ENCODE measurements at places on chromosomes 3 and 15.

- DNase-seq: no peak
These were observed 367.4 kb upstream of the WNT5A start for GRCh38 chr3:55854494-55854893.

DNA sequence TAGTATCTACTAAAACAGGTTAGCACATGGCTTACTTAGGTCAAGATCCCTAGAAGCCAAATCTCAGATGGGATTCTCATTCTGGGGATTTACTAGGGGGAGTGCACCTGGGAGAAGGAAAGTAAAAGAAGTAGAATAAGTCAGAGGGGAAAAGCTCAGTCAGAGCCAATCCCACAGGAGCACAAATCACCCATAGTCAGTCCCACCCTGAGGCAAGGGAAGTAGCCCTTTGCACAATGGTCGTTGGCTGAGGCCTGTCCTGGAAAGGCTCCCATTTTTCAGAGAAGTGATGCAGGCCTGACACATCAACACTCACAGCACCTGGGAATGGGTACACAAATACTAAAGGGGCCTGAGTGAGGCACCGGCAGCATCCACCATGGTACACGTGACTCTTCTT, 39.8 kb downstream of the SST start:
- no peak for DNase-seq

DNA sequence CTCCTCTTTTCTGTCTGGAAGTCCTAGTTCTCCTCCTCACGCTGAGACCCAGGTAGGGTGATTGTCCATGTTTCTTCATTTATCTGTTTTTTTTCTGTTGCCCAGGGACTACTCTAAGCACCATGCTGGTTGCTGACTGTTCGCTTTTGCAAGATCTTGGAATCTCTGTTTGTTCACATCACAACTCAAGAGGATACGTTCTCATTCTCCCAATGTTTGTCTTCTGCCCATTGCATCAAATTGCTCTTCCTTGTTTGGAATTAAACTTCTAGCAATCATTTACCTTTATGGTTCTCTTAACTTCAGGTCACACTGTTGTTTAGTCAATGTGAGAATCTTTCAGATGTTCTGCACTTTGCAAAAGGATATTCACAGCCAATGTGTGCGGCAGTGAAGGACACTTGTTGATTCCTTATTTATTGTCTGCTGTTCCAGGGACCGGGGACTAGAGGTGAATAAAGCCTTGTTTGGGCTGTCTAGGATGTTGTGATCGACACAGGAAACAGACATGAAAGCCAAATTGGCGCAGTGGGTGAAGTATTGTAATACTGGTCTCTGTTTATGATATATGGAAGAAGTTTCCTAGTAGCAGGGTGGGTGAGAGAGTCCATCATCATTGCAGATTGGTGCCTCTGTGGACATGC, 24.5 kb downstream of the LPP start:
- no peak for DNase-seq

GRCh38 chr3:73939985-73940384, 315.2 kb upstream of the PDZRN3 start:
- no peak for DNase-seq

DNA sequence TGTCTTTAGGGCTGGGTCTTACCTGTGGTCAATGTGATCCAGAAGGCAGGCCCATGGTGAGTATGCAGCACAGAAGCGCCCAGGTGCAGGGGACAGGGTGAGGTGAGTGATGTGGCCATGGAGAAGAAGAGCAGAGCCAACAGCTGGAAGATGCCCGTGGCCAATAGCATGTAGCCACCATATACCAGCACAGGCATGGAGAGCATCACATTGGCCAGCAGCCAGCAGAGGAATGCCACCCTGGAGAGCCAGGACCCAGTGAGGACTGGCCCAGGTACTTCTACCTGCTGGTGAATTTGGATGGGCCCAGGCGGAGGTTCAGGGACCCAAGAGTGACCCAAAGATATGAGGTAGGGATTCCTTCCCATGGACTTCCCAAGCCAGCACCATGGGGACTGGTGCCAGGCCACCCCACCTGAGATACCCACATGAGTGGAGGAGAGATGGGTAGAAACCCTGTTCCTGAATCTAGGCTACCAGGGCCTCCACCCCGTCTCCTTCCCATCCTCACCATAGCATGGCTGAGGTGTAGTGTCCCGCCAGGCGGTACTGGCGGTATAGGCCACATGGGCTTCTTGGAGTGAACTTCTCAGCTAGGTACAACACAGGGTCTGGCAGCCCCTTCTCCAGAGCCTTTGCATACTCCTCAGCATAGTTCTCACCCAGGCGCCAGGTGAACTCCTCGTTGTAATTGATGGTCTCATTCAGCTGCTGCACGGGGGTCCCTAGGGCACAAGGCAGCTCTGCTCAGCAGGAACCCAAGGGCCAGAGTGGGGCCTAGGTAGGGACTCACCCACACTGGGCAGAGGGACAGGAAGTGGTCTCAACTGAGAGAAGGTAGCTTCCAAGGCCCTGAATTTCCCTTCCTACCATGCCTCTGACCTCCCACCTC, 6.2 kb downstream of the DUOXA2 start:
- DNase-seq: no peak

- peak; percentile 93 for DNase-seq
These were observed 710 bp downstream of the TJP1 start for GRCh38 chr15:29821416-29822099.

GRCh38 chr3:65033576-65033975, 345.8 kb upstream of the ADAMTS9 start:
- no peak for DNase-seq

DNA sequence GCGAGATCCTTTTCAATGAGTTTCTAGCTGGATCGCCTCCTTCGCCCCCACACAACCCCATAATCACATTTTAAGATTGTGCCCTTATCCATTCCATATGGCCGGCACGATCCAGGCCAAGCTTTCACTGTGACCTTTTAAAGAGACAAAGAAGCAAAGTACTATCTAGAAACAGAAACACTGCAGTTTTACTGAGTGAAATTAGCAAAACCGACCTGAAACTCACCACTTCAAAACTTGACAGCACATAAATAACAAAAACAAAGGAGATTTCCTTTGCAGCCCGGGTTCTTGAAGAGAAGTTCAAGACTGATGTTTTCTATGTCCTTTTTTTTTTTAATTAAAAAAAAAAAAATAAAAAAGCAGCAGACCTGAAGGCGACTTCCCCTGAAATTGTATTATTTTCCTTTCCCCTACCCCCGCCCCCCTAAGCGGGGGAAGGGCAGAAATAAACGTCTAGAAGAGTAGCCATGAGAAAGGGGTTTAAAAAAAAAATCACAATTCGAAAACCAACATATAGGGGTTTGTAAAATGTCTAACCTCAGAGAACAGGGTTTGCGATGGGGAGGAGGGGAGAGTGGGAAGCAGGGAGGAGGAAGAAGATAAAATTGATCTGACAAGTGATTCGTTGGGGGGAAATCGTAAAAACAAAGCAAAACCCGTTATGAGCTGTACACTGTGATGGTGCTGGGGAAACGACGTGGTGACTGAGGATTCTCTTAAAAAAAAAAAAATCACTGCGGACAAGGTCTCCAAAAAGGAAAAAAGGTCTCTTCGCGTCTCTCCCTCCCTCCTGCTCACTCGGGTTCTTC, 1.5 kb downstream of the SATB1 start:
- peak; percentile 53 for DNase-seq

GRCh38 chr15:73844356-73844755, 29.0 kb upstream of the TBC1D21 start:
- no peak for DNase-seq

GRCh38 chr3:192408007-192408646, 319.2 kb downstream of the FGF12 start:
- peak; percentile 25 for DNase-seq

DNA sequence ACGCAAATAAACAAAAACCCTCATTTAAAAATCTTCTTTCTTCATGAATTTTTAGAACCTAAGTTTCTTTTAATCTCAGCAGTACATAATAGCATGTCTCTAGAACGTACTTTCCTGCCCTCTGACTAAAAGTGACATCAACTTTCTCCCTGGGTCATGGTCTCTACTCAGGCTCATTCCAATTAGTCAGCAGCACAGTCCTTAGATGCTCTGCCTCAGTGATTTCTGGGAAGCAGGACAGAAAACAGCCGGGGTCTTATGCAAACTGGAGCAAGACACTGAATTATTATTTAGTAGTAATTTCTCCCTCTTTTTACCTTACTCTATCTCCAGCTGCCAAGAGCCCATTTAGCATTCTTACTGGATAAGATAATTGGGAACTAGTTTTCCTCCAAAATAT, 365.2 kb downstream of the TUSC7 start:
- DNase-seq: no peak

DNA sequence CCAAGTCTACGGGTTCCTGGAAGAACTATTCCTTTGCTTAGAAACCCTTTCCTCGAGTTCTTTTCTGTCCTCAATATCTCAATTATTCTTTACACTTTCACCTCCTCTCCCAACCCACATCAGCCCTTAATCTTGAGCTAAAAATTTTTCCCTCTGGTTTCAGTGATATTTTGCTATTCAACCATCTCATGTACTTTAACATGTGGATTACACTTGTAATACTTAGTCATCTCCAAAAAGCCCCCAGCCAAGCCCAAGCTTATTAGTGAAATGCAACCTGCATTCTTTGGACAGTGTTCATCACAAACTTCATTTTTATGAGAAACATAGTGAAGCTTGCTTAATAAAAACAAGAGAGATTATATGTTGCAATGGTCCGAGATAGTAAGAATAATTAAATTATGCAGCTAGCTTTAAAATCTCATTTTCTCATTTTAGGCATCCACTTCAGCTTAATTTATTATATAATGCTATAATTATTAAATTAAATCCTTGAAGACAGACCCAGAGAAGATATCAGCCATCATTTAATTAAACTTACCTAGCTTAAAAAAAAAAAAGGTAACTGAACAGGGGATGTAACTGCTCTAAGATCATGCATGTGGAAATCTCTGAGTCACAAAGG, 534.5 kb upstream of the TBL1XR1 start:
- DNase-seq: no peak

DNA sequence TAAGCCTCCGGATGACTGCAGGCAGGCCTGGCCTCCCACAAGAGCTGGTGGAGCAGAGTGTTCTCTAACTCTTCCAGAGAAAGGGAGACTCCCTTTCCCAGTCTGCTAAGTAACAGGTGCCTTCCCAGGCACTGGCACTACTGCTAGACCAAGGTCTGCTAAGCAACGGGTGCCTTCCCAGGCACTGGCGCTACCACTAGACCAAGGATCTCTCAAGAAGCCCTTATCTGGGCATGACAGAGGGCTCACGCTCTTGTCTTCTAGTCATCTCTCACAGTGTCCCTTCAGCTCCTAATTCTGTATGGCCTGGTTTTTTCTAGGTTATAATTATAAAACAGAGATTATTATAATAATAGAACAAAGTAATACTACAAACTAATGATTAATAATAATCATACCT, 27.8 kb downstream of the MYL3 start:
- no peak for DNase-seq

DNA sequence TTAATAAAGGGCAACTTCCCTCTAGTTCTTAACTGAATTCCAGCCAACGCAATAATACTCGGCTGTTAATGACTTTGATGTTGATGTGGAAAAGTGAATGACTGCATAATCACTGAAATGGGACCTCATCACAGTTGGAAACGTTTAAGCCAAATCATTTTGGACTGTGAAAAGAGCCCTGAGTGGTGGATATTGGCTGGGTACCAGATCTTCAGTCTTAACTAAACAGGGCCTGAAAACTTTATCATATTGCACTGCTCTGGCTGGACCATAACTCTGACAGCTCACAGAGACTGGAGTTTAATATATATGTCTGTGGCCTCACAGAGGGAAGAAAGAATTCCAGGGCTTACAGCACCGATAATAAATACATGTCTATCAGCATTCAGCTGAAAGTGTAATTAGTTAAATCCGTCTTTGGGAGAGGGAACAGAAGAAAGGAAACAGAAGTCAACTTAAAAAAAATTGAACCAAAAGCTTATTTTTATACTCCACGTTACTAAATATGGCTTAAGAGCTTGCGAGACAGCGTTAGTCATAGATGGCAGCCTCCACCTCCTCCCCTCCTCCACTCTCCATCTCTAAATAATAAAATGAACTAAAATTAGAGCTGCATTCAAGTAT, 222.3 kb upstream of the CDIN1 start:
- no peak for DNase-seq

DNA sequence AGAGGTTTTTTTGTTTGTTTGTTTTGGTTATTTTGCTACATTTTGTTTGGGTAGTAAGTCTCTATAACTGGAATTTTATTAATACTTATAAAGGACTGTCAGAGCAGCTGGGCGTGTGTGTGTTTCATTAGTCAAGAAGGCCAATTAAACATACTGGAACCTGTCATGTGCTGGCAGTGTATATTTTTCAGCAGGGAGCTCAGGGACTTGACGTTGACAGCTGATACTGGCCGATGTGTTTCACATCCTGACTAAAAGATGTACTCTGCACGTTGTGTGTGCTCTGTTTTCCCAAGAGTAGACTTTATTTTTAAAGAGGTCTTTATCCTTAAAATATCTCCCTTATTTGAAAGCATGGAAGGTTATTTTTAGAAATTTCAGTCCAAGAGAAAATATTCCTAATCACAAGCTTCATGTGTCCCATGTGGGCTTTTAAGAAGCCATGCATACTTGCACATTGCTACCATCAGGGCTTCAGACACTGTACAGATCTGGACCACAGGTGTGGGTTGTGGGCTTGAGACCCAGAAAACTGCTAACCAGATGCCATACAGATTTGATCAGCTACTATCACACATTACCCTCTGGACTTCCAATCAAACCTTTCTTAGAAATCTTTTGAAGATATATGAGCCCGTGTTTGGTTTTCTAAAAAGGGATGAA, 135.9 kb downstream of the FEZF2 start:
- no peak for DNase-seq

GRCh38 chr15:74314795-74315438, 52.5 kb downstream of the CYP11A1 start:
- DNase-seq: no peak

GRCh38 chr3:191244242-191244867, 45.3 kb downstream of the OSTN start:
- no peak for DNase-seq
